SK-N-SH (cell line): ENCODE measurements at places on chromosomes 6 and 20. TPM values are rescaled to one million over a fixed set of nuclear protein-coding genes. Genes with fewer than 3 reads are reported as not detected.

DNA sequence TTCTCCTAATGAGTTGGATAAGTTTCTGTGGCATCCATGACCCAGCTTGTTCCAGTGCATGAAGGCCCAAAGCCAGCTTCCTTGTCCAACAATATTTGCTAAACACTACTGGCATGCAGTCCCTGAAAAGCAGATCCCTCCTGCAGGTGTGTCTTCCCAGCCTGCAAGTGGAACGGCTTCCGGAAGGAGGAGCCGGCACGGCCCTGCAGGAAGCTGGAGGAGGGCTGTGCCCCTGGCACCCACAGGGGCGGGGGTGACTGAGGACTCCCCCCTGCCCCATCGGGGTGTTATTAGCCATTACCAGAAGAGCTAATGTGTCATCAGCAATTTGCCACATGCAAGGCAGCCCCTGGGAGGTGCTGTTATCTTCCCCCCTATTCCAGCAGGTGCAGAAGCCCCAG lies 27.4 kb downstream of the NPEPL1 start:
- peak; percentile 20 for DNase-seq

- peak; percentile 39 for DNase-seq
Measured at GRCh38 chr20:43415661-43416430, 41.9 kb upstream of the SRSF6 start.

HLA-DQB1 gene
- not detected in 2 replicates for polyA plus RNA-seq

- DNase-seq: peak; percentile 16
Measured at GRCh38 chr20:59576216-59576953, 28.0 kb upstream of the PHACTR3 start.

- DNase-seq: no peak
Measured at GRCh38 chr6:35165630-35166071, 24.5 kb upstream of the TCP11 start.

DNA sequence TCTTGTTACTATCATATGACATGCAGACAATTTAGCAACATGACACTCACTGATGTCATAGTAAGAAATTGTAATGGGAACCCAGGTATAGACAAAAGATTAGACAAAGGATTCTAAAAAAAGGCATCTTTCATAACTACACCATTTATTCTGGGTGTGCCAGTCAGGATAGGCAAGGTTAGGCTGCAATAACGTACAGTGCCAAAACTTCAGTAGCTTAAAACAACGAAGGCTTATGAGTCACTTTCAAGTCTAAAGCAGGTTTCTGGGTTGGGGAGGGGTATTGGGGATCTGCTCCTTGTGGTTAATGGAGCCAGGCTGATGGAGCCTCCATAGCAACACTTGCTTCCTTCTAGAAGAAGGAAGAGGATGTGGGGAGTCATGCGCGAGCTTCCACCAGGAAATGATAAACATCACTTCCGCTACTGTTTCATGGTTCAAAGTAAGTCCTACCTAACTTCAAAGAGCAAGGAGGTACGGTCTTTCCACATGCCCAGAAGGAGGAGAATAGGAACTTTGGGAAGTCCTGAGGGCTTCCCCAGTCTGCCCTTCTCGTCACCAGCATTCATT lies 2.0 kb upstream of the GTSF1L start:
- DNase-seq: no peak

EMILIN3 gene
- 0.02 and 0.08 TPM in 2 replicates for polyA plus RNA-seq

ARMH2 gene
- not detected in 2 replicates for polyA plus RNA-seq
